Endodermal cell (in vitro differentiated cells): ENCODE measurements at places on chromosomes 5 and 9. TPM values are rescaled to one million over a fixed set of nuclear protein-coding genes. Genes with fewer than 3 reads are reported as not detected.

The PCDHB12 gene
- total RNA-seq = 1.2 to 1.9 TPM (median 1.6 TPM) in 3 replicates

The SH2D3C gene
- total RNA-seq = 1.4 and 2.9 TPM in 2 replicates

The NME5 gene
- 1.2 to 9.2 TPM (median 6.9 TPM) in 3 replicates for total RNA-seq

The GCNT4 gene
- total RNA-seq = 1.1 to 4.2 TPM (median 4.2 TPM) in 3 replicates

The TGFBI gene
- 2.8 TPM in 2 replicates for total RNA-seq

The EHMT1 gene
- 105 to 145 TPM (median 137 TPM) in 3 replicates for total RNA-seq

The PCDHB14 gene
- 2.6 TPM in 2 replicates for total RNA-seq

The TMEM174 gene
- total RNA-seq = not detected in 2 replicates

The SGCD gene
- 0.04 and 0.07 TPM in 2 replicates for total RNA-seq

The LCN9 gene
- 8.1 to 10.7 TPM (median 10.4 TPM) in 3 replicates for total RNA-seq

The OR1J2 gene
- total RNA-seq = not detected in 2 replicates

The COL23A1 gene
- total RNA-seq = 58.5 and 71.3 TPM in 2 replicates

The OR1Q1 gene
- total RNA-seq = not detected in 2 replicates

The PAPPA gene
- 0.02 to 0.09 TPM (median 0.08 TPM) in 3 replicates for total RNA-seq

The CDX1 gene
- 0.25 TPM in 1 of 2 replicates, not detected in the other for total RNA-seq

The PALM2AKAP2 gene
- 0.90 and 1.1 TPM in 2 replicates for total RNA-seq

The SAXO1 gene
- 0.04 and 0.23 TPM in 2 replicates for total RNA-seq

The RANBP6 gene
- total RNA-seq = 18.8 and 19.5 TPM in 2 replicates

The PCDHA5 gene
- 1.4 to 1.9 TPM (median 1.8 TPM) in 3 replicates for total RNA-seq

The MAP1B gene
- total RNA-seq = 85.9 to 103 TPM (median 87.9 TPM) in 3 replicates

The OMD gene
- total RNA-seq = not detected in 2 replicates

The FBXL7 gene
- total RNA-seq = 13.2 and 13.6 TPM in 2 replicates

The FGF18 gene
- total RNA-seq = 0.57 and 0.61 TPM in 2 replicates

The PCDHGB6 gene
- 6.5 and 8.3 TPM in 2 replicates for total RNA-seq

The UNC13B gene
- 47.7 and 53.9 TPM in 2 replicates for total RNA-seq

The SOWAHA gene
- total RNA-seq = 0.07 and 0.13 TPM in 2 replicates
